SJSA1 (cell line): ENCODE measurements at places on chromosomes 1 and 21. TPM values are rescaled to one million over a fixed set of nuclear protein-coding genes. Genes with fewer than 3 reads are reported as not detected.

GRCh38 chr1:151072224-151072623 lies 1.7 kb downstream of the GABPB2 start:
- DNase-seq: no peak

The PLA2G2F gene
- not detected in 2 replicates for total RNA-seq

The CNKSR1 gene
- 0.50 TPM in 1 of 2 replicates, not detected in the other for total RNA-seq

DNA sequence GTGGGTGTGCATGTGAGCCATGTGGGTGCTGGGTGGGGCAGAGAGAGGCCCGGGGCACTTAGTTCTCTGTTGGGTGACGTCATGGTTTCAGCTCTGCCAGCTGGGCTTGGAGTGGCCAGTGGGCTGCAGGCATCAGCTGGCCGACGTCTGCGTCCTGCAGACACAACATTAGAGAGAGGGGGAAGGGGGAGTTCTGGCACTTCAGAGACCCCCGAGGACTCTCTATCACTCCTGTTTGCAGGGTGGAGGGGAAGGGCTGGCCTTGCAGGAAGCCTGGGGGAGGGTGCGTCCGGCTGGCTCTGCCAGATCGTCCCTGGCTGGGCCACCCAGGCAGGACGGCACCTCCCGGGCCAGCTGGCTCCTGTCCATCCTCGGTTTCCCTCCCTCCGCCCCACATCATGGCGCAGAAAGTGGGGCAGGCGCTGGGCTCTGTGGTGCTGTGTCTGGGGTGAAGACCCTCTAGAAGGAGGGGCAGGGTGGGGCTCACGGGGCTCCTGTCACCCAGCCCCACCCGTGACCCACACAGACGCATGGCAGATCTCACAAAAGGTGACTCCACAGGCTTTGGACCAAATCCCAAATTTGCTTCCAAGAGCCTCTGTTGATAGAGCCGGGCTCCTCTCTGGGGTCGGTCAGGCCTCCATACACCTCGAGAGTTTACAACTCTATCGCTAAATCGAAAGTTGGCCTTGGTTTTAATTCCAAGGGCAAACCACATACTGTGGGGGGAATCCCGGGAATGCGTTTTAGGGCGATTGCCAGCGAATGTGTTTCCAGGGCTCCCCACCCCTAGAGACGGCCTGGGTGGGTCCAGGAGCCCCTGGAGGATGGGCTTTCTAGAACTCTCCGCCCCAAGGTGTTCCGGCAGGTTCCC lies 73.4 kb upstream of the TTC34 start:
- no peak for DNase-seq

- DNase-seq: no peak
These were observed 6.4 kb downstream of the CRABP2 start for GRCh38 chr1:156698995-156699394.

The AMY1C gene
- not detected in 2 replicates for total RNA-seq

- DNase-seq: no peak
These were observed 211.1 kb downstream of the SMYD3 start for GRCh38 chr1:246295968-246296367.

The PALMD gene
- total RNA-seq: 3.1 and 9.9 TPM in 2 replicates

The LIPI gene
- not detected in 2 replicates for total RNA-seq

The MAD2L2 gene
- total RNA-seq: 118 and 132 TPM in 2 replicates

- no peak for DNase-seq
These were observed 10.3 kb downstream of the CLIC6 start for GRCh38 chr21:34679051-34679450.

- no peak for DNase-seq
These were observed 22.8 kb upstream of the CDK18 start for GRCh38 chr1:205481629-205482151.

The TRIM63 gene
- total RNA-seq: not detected in 2 replicates

The PLPPR5 gene
- not detected in 2 replicates for total RNA-seq

The FHAD1 gene
- total RNA-seq: 0.19 and 0.47 TPM in 2 replicates

DNA sequence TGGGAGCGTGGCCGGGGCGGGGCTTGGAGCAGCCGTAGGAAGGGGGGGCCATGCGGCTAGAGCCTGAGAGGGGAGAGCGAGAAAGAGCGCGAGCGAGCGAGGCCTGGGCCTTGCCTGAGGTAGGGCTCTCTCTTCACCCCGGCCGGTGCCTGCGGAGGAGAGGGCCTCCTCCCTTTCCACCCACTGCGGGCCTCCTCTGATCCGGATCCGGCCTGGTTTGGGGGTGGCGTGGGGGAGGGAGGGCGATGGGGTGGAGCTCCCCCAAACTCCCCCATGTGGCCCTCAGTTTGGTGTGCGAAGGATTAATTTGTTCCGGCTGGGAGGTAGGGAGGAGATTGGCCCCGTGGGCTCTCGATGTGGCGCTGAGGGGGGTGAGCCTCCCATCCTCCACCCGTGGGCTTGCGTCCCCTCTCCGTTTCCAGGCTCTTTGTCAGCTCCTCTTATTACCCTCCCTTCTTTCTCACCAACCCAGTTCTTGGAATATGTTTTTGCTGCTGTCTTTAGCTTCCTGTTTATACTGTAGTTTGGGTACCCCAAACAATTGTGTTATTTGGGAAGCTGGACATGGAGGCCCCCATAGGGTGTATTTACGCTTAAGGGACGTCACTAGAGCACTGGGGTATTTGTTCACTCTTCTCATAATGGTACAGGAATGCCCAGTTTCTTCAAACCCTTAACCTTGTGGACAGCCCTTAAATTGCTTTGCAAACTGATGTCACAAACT lies 685 bp downstream of the UBAP2L start:
- peak; percentile 71 for DNase-seq

The KCNQ4 gene
- total RNA-seq: 0.05 TPM in 1 of 2 replicates, not detected in the other

DNA sequence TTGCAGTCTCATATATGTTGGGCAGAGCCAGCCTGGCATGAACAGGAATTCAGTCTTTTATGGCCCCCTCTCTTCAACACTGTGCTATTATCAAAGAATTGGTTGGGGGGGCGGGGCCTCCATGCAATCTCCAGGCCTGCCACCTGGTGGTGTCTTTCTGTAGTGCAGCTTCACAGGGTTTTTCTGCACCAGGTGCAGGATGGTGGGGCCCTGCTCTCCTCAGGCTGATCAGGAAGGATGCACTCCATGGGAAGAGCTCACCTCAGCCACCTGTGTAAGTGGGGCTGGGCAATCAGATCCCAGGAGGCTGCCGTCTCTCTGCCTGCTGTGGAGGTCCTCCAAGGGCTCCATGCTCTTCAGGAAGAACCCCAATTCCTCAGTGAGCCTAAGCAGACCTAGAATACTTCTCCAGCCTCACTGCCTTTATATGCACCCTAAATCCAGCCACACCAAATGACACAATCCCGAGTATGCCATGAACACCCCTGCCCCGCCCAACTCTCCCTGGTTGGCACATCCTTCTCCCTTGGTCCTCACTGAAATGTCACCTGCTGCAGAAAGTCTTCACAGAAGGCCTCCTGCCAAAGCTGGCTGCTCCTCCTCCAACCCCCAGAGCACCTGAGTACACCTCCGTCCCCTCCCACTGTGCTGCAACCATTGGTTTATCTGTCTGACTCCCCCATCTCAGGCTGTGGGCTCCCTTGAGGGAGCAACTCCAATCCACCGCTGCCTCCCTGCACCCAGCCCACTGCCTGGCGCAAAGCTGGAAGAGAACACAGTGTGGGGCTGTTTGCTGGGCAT lies 16.5 kb downstream of the STK40 start:
- peak; percentile 75 for DNase-seq

The OR2T2 gene
- not detected in 2 replicates for total RNA-seq

GRCh38 chr1:19651141-19651737 lies 7.1 kb downstream of the NBL1 start:
- DNase-seq: peak; percentile 39

DNA sequence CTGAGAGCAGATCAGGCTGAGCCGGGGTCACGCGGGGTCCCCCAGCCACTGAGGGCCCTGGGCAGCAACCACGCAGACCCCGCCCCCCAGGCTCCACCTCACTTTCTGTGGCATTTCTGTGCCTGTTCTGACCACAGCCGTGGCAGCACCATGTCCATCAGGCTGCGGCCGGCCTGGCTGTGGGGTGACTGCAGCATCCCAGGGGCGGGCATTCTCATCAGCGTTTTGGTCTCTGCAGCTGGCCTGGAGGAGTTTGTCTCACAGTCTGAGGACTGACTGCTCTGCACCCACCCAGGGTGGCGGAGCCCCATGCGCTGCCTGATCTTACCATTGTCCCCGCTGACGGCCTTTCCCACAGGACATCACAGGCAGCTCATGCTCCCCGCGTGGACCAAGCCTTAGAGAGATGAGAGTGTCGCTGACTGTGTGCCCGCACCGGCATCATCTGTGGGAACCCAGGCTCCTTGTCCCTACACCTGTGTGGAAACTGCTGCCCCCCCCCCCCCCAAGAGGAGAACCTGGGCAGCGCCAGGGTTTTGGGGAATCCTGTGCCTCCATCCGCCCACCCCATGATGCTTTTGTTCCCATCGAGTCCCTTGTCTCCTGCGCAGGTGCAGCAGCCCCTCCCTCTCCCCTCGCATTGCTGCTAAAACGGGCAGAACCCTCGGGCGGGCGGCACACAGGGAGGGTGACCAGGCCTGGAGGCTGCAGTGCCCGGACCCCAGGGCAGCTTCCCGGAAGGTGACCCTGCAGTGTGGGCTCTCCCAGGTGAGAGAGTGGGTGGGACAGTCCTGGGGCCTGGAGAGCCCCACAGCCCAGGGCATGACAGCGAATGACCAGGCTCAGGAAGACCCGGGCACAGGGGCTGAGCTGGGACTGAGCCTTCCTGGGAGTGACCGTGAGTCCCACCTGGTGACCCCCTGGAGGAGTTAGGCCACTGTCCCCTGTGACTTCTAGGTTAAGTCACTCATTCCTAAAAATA lies 1.8 kb downstream of the KRTAP10-1 start:
- DNase-seq: no peak

The GPR37L1 gene
- total RNA-seq: 0.05 TPM in 1 of 2 replicates, not detected in the other

GRCh38 chr1:28682840-28683239 lies 14.3 kb downstream of the GMEB1 start:
- DNase-seq: no peak

The TMPRSS15 gene
- not detected in 2 replicates for total RNA-seq

The SLC25A33 gene
- 15.2 and 15.4 TPM in 2 replicates for total RNA-seq

GRCh38 chr1:233406339-233406960 lies 78.9 kb downstream of the MAP3K21 start:
- no peak for DNase-seq

DNA sequence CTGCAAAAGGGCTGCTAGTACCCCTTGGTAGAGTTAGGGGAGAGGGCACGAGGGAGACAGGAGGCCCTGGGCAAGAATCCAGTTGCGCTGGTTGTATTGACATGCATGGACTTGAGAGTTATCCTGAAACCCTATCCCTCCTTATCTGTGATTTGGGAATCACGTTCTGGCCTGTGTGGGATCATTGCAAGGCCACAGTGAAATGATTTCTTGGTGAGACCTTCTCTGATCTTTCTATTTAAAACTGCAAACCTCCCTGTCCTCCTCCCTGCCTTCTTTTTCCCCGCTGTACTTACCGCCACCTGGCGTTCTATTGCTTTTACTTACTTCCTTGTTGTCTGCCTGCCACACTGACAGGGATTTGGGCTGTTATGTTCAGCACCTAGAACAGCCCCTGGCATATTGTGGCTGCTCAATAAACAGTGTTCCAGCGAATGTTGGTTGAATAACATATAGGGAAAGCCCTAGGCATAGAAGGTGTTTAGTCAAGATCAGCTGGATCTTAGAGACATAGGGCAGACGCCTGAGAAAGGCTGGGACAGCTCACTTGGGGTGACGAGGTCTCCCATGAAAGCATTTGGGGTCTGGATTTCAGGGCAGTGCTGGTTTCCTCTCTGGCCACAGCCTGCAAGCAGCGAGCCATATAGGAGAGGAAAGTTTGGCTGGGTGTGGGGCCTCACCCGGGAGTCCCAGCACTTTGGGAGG lies 25.6 kb downstream of the ALPL start:
- DNase-seq: peak; percentile 67

The ZSWIM5 gene
- total RNA-seq: 0.03 TPM in 1 of 2 replicates, not detected in the other

- no peak for DNase-seq
These were observed 44.3 kb upstream of the LRRC7 start for GRCh38 chr1:69523461-69523860.

The MMP23B gene
- total RNA-seq: 0.79 and 4.6 TPM in 2 replicates

GRCh38 chr1:20373764-20374163 lies 83.1 kb downstream of the VWA5B1 start:
- no peak for DNase-seq

The C1orf94 gene
- total RNA-seq: 0.39 TPM in 1 of 2 replicates, not detected in the other

The LRIG2 gene
- total RNA-seq: 7.2 and 17.8 TPM in 2 replicates

The GON4L gene
- total RNA-seq: 14.6 and 22.7 TPM in 2 replicates

GRCh38 chr1:202837746-202838262 lies 27.1 kb downstream of the PCAT6 start:
- no peak for DNase-seq

The PRR9 gene
- not detected in 2 replicates for total RNA-seq
